ENCODE measurements at places on chromosomes 6 and 20.

GRCh38 chr6:45049188-45049843, 278.8 kb upstream of the RUNX2 start:
- no peak for DNase-seq

DNA sequence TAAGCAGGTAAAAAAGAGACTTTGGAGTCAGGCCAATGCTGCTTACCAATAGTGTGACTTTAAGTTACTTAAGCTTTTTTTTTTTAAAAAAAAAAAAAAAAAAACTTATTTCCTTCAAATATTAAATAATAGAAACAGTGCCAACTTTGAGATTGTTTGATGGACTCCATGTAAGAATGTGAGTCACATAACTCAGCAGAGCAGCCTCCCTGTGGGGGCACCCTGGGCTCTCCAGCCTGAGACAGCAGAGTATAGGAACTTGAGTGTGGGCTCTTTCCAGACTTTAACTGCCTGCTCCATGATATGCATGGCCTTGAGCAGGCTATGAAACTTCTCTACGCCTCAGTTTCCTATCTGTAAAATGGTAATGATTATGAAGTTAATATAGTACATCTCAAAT, 113.3 kb upstream of the SAMD5 start:
- DNase-seq, result no peak

GRCh38 chr6:43113431-43114260, 37.5 kb downstream of the PTK7 start:
- DNase-seq, result no peak

- no peak for DNase-seq
These were observed 207.8 kb downstream of the OTOR start for GRCh38 chr20:16955971-16956370.

GRCh38 chr6:169096388-169096787, 157.3 kb downstream of the THBS2 start:
- DNase-seq, result no peak

Data from esophagus squamous epithelium (tissue), 5 donors.